ENCODE measurements at places on chromosomes 4 and X.

DNA sequence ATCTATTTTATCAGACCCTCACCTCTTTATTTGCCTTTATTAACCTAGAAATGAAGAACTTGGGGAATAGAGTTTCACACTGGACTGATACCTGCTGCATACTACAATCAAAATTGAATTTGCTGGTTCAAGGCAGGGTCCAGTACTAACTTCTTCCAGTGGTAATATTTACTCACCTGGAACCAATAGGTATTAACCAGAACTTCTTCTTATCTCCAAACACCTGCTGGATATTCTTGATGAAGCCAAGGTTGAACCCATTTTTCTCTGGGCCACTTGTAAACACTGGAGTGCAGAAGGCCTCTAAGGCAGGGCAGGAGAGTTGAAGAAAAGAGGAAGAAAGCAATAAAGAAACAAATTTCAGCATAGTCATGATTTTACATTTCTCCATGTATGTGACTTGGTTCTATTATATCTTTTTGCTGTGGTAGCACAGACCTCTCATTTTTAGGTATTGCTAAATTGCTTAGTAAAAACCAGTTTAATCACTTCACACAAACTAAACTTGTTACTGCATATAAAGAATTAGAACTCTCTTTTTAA is 101.1 kb downstream of the ZDHHC15 start:
- DNase-seq: no peak

DNA sequence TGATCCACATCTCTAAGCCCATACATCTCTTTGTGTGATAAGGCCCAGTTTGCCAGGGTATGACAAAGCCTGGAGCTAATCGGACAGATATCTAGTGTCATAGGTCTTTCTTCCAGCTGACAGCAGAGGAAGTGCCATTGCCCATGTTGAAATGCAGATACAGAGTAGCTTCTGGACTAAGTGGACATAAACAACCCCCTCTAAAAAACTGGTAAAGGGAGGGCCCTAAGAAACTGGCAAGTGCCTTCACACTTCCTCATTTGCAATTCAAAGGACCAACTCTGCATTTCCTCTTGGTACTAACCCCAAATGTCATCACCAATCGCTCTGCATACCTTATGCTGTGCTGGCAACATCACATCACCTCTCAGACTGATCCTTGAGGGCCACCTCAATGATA is 20.8 kb downstream of the ARHGEF6 start:
- no peak for DNase-seq

GRCh38 chr4:49063670-49064069 is 77.6 kb downstream of the CWH43 start:
- DNase-seq: no peak

- DNase-seq: no peak
Measured at GRCh38 chr4:11209826-11210225, 218.9 kb downstream of the HS3ST1 start.
